Stimulated activated CD8-positive, alpha-beta memory T cell treated with anti-CD3 and anti-CD28 coated beads, Interleukin-4, amount 100 ng/mL, for 4 hours (primary cell): ENCODE measurements at places on chromosomes 2 and 18.

- DNase-seq = no peak
Observed at GRCh38 chr2:20196657-20197161, 28.2 kb downstream of the SDC1 start.

DNA sequence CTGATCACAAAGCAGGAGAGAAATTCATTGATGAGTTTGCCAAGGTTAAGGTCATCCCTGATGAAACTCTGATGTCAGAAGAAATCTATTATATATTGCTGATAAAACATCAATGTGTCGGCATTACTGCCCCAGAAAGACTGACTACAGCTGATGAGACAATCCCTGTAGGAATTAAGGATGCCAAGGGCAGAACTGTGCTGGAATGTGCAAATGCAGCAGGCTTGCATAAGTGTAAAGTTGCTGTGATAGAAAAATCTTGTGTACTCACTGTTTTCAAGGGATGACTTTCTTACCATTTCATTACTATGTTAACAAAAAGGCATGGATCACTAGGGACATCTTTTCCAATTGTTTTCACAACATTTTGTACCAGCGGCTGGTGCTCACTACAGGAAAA, 19.7 kb upstream of the MARCO start:
- DNase-seq = no peak

DNA sequence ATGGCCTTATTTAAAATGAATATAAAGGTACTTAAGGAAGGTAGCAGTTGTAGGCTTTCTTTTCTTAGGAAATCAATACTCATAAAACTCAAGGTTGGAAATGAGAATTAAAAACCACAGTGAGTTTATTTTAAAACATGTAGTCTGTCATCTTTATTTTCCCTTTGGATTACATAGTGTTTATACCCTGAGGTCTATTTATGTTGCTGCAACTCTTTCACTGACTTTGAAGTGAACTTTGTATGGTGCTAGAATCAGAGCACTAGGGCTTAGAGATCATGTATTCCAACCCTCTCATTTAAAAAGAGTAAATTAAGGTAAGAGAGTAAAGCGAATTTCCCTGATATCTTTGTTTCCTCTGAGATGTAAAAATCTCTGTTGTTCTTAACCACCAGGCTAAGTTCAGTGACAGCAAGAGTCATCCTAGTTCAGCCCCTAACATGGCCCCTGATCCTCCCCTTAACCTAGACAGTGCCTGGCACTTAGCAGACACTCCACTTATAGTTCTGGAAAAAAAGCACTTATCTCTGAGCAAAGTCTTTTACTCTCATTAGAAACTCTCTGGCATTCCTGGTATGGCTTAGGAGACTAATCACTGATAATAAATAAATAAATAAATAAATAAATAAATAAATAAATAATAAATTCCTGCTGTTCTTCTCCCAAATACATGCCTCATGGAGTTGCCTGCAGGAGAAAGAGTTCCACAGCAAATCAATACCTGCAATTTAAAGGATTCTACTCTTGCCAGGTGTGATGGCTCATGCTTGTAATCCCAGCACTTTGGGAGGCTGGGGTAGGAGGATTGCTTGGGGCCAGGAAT, 33.0 kb upstream of the PPP1R1C start:
- DNase-seq = no peak

- no peak for DNase-seq
Observed at GRCh38 chr18:48732767-48733424, 194.1 kb downstream of the CTIF start.

DNA sequence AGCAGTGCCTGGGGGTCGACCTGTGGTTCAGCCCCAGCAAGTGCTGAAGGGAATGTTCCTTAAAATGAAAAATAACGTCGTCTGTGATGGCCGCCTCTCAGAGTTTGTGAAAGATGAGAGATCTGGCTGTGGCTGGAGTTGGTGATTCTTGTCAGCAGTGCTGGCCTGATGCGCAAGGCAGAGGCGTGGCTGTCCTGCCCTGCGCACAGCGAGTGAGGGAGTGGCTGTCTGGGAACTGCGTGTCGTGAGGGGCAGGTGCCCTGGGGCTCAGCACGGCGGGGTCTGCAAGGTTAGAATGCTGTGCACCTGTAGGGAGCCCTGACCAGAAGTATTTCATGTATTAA, 8.8 kb downstream of the NFATC1 start:
- no peak for DNase-seq

- no peak for DNase-seq
Observed at GRCh38 chr2:123179526-123179925, 845.6 kb upstream of the CNTNAP5 start.

- DNase-seq = no peak
Observed at GRCh38 chr2:40653829-40654228, 201.9 kb upstream of the SLC8A1 start.

DNA sequence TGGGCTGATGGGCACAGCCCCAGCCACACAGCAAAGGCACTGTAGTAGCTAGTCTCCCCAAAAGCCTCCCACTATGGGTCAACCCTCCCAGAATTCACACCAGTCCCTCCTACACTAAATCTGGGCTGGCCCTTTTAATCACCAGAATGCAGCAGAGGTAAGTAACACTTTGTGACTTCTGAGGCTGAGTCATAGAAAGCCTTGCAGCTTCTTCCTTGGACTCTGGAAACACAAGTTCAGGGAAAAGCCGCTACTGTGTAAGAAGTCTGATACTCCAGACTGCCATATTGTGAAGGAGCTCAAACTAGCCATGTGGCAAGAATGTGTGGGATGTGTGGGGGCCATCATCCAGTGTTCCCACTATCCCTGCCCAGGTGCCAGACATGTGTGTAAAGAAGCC, 19.0 kb upstream of the SIX2 start:
- DNase-seq = no peak

DNA sequence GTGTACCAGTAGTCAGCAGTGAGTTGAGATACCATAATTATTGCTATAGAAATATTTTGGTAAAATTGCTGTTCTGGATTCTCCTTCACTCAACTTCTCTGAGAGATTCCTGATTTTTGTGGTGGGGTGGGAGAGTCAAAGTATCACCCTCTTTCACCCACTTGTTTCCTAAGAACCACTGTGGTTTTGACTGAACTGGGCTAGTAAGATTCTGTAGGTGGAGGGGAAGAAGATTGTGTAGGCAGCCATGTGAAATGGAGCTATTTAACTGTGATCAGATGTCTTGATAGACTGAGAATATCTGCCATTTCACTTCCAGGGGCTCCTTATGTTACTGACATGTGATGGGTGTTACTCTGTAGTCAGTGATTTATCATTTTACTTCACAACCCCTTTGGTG, 45.3 kb downstream of the BIRC6 start:
- DNase-seq = no peak

DNA sequence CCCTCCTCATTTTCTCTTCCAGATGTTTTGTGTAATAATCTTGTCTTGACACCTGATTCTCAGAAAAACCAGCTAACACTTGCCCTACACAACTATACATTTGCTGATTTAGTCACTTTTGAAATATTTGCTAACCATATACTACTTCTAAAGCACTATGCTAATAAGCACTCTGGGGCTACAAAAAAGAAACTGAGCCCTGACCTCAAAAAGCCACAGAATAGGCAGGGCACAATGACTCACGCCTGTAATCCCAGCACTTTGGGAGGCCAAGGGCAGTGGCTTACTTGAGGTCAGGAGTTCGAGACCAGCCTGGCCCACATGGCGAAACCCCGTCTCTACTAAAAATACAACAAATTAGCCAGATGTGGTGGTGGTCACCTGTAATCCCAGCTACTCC, 266.0 kb downstream of the RAD51AP2 start:
- no peak for DNase-seq

- DNase-seq = no peak
Observed at GRCh38 chr18:54608028-54608642, 17.1 kb downstream of the DYNAP start.

GRCh38 chr2:187453078-187453641, 5.1 kb upstream of the CALCRL start:
- no peak for DNase-seq

- no peak for DNase-seq
Observed at GRCh38 chr2:46999084-46999483, 83.5 kb upstream of the MCFD2 start.

DNA sequence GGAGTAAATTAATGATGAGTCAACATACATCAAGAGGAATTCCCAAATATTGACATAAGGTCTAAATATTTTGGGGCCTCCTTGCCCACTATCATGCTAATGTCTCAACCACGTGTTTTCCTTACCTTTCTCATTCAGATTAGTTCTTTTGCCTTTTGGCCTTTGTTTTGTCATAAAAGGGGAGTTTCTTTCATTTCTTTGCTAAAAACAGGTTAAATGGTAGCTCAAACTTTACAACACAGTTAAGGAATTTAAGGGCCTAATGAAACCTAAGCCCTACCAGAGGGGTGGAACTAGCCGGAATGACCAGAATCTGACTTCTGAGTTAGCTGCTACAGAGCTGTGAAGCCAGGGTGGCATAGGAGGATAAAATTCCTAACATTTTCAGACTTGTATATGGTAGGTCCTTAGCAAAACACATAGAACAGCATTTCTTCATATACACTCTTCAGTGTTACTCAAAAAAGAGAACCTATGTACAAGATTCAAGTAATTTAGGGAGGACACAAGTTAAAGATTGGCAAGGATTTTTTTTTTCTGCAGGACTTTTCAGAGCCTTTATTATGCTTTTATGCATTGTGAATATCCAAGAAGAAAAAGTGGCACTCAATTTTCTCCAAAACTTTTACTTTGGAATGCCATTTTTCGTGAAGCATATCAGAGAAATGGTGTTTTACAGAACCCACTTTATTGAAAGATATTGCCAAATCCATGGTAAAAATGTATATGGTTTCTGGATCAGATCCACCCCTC, 633.1 kb downstream of the ARHGAP15 start:
- DNase-seq = no peak

GRCh38 chr2:130791617-130791939, 36.2 kb downstream of the AMER3 start:
- no peak for DNase-seq

DNA sequence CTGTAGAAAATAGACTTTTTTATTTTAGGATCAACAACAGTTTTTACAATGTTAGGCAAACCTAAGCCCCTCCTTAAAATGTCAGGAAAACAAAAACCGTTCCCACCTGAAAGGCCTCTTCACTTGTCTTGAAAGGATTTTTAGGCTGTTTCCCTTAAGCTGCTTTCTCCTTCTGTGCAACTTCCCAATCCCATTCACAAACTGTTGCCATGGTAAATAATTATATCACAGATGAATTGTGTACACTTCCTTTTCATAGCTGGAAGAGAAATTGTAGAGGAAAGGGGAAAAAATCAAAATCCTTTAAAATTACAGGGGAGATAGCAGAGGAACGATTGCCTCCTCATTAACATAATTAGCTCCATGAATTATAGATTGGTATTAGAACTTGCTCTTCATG, 1488.0 kb upstream of the CELF4 start:
- DNase-seq = no peak

DNA sequence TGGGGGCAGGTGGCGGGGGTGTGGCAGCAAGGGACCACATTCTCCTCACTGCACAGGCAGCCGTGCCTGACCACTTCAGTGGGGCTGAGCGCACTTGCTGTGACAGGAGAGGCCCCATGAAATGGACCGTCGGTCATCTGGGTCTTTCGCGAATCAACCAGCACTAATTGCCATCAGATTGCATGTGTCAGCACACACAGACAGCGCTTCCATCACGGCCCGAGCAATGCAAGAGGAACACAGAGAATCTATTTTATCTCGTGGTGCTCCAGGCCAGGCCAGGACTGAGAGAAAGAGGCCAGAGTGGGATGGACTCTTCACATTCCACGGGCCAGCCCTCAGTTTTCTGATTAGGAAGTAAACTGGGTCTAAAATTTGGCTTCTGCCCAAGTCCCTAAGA, 87.0 kb downstream of the EIPR1 start:
- DNase-seq = no peak

GRCh38 chr18:240175-240574, 27.7 kb downstream of the THOC1 start:
- no peak for DNase-seq

DNA sequence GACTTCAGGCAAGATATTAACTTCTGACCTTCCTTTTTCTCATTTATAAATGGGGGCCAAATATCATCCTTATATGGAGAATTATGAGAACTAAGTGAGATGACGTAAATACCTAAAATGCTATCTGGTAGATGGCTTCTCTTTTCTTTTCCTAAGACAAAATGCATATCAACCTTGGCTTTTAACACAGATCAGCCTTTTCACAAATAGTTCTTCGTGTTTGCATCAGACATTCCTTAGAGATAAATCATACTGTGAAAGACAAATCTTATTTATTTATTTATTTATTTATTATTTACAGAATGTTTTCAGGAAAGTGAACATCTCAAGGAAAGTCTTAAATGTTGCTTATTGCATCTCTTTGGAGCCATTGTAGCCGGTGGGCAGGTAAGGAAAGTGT, 62.8 kb downstream of the NBEAL1 start:
- no peak for DNase-seq

GRCh38 chr2:188598551-188598950, 306.9 kb downstream of the GULP1 start:
- no peak for DNase-seq
